ENCODE measurements at places on chromosomes 3 and 15.

GRCh38 chr3:141201122-141201521 lies 30.5 kb upstream of the PXYLP1 start:
- no peak for DNase-seq

DNA sequence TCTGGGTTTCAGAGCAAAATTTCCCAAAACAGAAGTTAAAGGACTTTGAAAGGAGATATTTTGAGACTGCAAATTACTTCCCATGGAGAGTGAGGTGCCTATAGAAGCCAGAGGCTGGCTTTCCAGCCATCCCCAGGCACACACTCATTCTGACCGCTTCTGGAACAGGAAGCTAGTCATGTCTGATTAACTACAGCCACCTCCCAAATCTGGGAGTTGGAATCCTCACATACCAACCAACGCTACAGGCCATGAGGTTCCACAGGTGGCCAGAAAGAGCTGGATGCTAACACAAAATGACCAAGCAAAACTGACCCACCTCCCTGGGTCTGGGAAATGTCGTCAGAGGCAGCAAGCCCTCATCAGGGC lies 87.2 kb downstream of the SNRK start:
- no peak for DNase-seq

GRCh38 chr3:57127891-57128518 lies 37.1 kb downstream of the IL17RD start:
- DNase-seq, result no peak

DNA sequence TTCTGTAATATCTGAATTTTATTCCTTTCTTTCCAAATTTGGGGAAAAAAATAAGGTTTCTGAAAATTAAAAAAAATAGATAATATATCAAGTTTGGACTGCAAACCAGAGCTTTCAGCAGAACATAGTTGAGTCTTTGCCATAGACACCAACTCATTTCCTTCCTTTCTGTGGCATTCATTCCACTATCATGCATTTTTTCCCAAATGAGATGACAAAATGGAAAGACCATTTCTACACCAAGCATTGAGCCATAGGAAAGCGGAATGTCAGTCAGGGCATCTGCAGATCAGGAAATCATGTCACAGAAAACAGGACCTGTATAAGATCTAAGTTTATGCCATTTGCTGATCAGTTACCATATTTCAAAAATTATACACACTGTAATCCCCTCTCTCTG lies 333.3 kb upstream of the THBS1 start:
- no peak for DNase-seq

DNA sequence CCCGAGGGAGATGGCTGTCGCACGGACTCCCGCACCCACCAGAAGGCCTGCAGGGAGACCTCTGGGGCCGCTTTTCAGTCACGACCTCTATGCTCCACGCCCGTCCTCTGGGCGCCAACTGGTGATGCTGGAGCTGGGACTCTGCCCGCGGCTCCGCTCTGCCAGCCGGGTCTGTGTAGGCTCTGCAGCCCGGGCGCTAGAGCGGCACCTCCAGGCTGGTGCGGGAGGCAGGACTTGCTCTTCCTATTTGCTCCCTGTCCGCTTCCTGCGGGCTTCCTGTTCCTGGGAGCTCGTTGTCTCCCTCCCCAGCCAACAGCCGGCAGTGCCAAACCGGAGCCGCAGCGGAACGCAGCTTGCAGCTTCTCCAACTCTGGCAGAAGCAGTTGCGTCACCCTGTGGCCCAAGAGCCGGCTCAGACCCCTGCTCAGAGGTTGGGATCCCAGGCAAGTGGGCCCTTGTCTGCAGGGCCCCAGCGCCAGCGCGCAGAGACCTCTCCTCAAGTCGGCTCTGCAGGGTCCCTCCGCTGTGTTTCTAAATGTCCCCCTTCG lies 285.9 kb downstream of the XXYLT1 start:
- DNase-seq, result no peak

DNA sequence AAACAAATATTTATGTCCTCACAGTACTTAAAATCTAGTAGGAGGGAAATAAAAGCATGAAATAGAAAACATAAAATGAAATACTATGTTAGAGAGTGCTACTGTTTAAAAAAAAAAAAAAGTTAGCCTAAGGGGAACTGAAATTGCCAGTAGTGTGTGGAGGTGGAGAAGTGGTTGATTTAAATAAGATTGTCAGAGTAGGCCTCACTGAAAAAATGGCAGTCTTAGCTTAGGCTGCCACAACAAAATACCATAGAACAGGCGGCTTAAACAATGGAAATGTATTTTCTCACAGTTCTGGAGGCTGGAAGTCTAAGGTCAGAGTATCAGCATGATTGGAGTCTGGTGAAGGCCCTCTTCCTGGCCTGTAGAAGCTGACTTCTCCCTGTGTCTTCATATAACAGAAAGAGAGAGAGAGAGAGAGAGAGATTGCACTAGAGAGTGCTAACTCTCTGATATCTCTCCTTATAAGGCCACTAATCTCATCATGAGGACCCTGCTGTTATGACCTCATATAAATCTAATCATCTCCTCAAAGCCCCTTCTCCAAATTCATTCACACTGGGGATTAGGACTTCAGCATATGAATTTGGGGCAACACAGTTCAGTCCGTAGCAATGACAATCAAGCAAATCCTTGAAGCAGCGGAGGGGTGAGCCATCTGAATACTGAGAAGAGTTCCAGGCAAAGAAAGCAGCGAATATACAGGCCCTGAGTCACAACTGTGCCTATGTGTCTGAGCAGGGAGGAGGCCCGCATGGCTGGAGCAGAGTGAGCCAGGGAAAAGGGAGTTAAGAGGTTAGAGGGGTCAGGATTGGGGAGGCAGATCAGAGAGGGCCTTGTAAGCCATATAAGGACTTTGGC lies 23.6 kb upstream of the LRRC34 start:
- DNase-seq, result no peak

GRCh38 chr3:134651347-134652041 lies 672 bp upstream of the KY start:
- DNase-seq, result no peak

DNA sequence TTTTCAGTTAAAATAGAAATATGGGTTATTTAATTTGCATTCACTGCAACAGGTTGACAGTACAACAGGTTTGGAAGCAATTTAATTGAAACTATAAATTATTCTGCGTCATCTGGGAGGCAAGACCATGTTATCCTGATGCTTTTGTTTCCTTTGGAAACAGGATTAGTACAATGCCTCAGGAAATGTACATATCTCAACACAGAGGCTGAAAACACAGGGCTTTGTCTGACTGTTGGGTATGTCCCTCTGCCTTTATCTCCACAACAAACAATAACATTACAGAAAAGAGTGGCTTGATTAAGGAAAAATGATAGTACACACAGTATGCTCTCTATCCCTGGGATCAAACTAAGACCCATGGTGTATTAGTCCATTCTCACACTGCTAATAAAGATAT lies 95.7 kb downstream of the KCNMB2 start:
- DNase-seq, result no peak

DNA sequence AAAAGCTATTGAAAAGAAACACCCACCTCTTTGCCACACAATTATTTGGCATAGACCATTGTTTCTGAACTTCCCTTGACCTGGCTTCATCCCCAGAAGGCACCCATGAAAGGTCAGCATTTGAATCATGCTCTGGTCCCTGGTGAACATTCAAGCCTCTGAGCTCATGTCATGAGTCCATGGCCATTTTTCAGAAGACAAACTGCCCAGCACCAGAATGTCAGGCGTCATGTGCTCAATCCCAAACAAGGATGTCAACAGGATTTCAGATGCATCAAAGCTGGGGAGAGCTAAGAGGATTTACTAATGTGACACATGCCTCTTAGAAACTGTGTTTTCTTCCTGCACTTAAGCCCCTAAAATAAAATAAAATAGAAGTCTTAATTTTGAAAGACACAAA lies 41.3 kb downstream of the TMED3 start:
- no peak for DNase-seq

GRCh38 chr3:42375121-42375800 lies 35.1 kb downstream of the LYZL4 start:
- no peak for DNase-seq

- no peak for DNase-seq
Measured at GRCh38 chr3:95751509-95751908, 1062.9 kb upstream of the EPHA6 start.

DNA sequence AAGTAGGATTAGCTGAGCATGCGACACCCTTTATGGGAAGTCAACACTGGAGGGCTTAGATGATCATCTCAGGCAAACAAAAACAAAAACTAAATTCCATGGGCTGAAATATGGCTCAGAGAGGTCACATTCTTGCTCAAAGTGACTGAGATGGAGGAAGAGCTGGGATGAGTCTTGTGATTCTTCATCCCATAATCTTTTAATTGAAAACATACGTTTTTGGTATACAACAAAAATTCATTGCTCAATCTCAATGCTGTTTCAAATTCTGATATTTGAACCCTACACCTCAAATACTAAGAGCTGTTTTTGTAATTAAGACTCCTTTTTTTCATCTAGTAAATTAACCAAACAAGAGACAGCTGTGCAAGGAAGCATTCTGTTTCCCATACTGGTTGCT lies 257.0 kb downstream of the NR1D2 start:
- no peak for DNase-seq

Data from HS-27A (cell line).